Testis (tissue), 5 donors: ENCODE measurements at places on chromosomes 6 and 20. TPM values are rescaled to one million over a fixed set of nuclear protein-coding genes. Genes with fewer than 3 reads are reported as not detected.
A peak's percentile ranks its signal among the peaks of the same experiment; 100 is the strongest.

GRCh38 chr20:20894280-20894679 is 181.8 kb upstream of the RALGAPA2 start:
- no peak overlapping the region for H3K27ac ChIP-seq
- H3K4me1 ChIP-seq: no peaks in the 10 kb centered on the region
- no peaks in the 10 kb centered on the region for H3K27me3 ChIP-seq

DNA sequence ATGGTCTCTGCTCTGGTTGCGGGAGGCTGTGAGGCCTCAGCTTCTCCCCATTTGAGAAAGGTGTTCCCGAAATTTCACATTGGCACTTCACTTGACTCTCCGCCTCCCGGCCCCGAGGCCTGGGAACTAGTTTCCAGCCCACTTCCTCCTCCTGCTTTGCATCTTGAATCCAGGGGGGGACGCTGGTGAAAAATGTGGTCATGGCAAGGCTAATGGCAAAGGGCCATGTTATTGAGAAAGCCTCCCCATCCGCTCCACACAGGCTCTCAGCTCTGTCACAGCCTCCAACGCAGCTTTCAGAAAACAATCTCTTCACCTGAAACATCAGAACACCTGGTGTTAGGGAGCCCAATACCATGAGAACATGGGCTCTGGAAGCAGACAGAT is 5.6 kb downstream of the PLAGL2 start:
- DNase-seq: no peak
- no peaks in the 10 kb centered on the region for H3K27me3 ChIP-seq
- H3K4me3 ChIP-seq: no peak overlapping the region
- no peaks in the 10 kb centered on the region for H3K36me3 ChIP-seq

DNA sequence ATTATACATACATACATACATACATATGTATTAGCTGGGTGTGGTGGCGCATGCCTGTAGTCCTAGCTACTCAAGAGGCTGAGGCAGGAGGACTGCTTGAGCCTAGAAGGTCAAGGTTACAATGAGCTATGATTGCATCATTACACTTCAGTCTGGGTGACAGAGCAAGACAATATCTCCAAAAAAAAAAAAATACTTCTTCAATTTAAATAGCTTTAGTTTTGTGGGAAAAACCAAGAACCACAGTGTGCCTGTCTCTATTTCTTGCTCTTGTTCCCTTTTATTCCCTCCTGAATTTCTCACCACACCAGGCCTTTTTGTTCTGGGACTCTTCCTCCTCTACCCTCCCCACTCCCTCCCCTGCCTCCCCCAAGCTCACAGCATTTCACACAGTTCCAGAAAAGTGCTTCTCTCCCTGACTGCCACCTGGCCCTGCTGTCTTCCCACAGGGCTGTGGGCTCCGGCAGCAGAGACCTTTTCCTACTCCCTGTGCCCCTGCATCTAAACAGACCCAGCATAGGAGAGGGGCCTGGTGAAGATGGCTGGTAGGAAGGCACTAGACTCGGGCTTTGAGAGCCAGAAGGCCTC is 1.3 kb downstream of the C20orf203 start:
- H3K36me3 ChIP-seq: no peaks in the 10 kb centered on the region
- no peak overlapping the region for H3K4me3 ChIP-seq
- peaks cover 17% of the 10 kb centered on the region for H3K4me1 ChIP-seq
- H3K27me3 ChIP-seq: no peaks in the 10 kb centered on the region

- no peak overlapping the region for H3K4me3 ChIP-seq
- H3K27ac ChIP-seq: no peak overlapping the region
- H3K27me3 ChIP-seq: no peaks in the 10 kb centered on the region
- H3K4me1 ChIP-seq: no peaks in the 10 kb centered on the region
- no peak for DNase-seq
Measured at GRCh38 chr6:88157106-88157505, 9.0 kb downstream of the CNR1 start.

GRCh38 chr6:89527634-89528033 is 94.7 kb downstream of the ANKRD6 start:
- H3K4me1 ChIP-seq: no peaks in the 10 kb centered on the region
- no peak overlapping the region for H3K4me3 ChIP-seq
- H3K27me3 ChIP-seq: no peaks in the 10 kb centered on the region
- DNase-seq: no peak
- H3K36me3 ChIP-seq: no peaks in the 10 kb centered on the region

GRCh38 chr20:47400685-47401084 is 44.2 kb upstream of the ZMYND8 start:
- no peak overlapping the region for H3K27ac ChIP-seq
- H3K27me3 ChIP-seq: no peaks in the 10 kb centered on the region
- H3K4me3 ChIP-seq: peak overlapping the region; percentile 27
- H3K4me1 ChIP-seq: peaks cover 3% of the 10 kb centered on the region

GRCh38 chr6:168283686-168284025 is 35.9 kb downstream of the DACT2 start:
- no peaks in the 10 kb centered on the region for H3K36me3 ChIP-seq
- H3K4me3 ChIP-seq: no peak overlapping the region
- no peaks in the 10 kb centered on the region for H3K4me1 ChIP-seq
- DNase-seq: no peak
- no peak overlapping the region for H3K27ac ChIP-seq

GRCh38 chr20:32960849-32961731 is 43.1 kb downstream of the SUN5 start:
- H3K36me3 ChIP-seq: no peaks in the 10 kb centered on the region
- no peaks in the 10 kb centered on the region for H3K4me1 ChIP-seq
- H3K27ac ChIP-seq: no peak overlapping the region
- no peak for DNase-seq
- no peak overlapping the region for H3K4me3 ChIP-seq

- H3K4me1 ChIP-seq: no peaks in the 10 kb centered on the region
- no peaks in the 10 kb centered on the region for H3K27me3 ChIP-seq
- no peak overlapping the region for H3K27ac ChIP-seq
- H3K36me3 ChIP-seq: no peaks in the 10 kb centered on the region
Measured at GRCh38 chr6:68343901-68344300, 291.2 kb upstream of the ADGRB3 start.

DNA sequence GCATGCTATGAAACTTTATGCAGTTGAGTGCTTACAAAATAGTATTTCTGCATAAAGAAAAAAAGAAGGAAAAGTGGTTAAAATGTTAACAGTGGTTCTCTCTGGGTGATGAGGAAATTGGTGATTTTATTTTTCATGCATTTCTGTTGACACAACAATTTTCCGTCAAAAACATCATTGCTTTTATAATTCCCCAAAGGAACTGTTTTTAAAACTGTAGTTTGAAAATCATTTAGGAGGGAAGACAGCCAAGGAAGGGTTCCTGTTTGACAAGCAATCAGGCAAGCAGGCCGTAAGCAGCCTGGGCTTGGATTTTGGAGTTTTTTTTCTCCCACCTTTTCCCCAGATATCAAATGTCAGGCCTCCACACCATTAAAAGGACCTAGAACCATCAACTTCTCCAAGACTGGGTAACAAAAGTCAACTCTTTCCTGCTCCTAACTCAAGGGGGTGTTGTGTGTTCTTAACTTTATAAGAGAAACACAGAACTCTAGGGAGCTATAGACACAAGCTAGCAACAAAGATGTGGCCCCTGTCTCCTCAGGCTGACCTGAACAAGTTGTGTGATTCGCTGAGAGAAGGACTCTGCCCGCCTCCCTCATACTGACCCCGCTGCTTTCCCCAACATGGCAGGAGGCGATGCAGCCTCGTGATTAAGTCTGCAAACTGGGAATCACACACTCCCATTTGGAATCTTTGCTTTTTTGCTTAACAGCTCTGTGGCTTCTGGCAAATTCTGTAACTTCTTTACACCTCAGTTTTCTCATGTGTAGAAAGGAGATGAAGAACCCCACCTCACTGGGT is 146.6 kb downstream of the BCAS1 start:
- H3K36me3 ChIP-seq: no peaks in the 10 kb centered on the region
- H3K4me3 ChIP-seq: no peak overlapping the region
- H3K4me1 ChIP-seq: no peaks in the 10 kb centered on the region
- H3K27me3 ChIP-seq: no peaks in the 10 kb centered on the region
- peak overlapping the region; percentile 43 for H3K27ac ChIP-seq

GRCh38 chr6:106620931-106621672 is 8.2 kb downstream of the RTN4IP1 start:
- H3K4me3 ChIP-seq: no peak overlapping the region
- no peaks in the 10 kb centered on the region for H3K36me3 ChIP-seq
- H3K27me3 ChIP-seq: no peaks in the 10 kb centered on the region
- H3K4me1 ChIP-seq: no peaks in the 10 kb centered on the region
- no peak overlapping the region for H3K27ac ChIP-seq

DNA sequence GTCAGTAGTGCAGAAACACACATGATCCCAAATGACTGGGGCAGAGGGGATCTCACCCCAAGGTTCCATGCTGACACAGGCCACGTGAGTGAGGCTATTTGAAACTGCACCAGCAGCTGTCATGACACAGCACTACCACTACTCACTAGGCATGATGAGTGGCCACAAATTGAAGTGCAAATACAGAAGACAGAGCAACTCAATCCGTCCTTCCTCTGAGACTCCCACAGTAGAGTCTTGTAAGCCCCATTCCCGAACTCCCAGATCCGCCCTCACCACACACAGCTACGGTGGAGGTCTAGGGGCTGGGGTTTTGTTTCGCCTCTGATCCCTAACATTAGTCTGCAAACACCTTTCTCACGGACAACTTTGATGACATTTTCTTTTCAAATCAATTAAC is 113.3 kb upstream of the NUP153 start:
- H3K36me3 ChIP-seq: no peaks in the 10 kb centered on the region
- no peak overlapping the region for H3K4me3 ChIP-seq
- H3K27me3 ChIP-seq: no peaks in the 10 kb centered on the region
- no peak overlapping the region for H3K27ac ChIP-seq

DNA sequence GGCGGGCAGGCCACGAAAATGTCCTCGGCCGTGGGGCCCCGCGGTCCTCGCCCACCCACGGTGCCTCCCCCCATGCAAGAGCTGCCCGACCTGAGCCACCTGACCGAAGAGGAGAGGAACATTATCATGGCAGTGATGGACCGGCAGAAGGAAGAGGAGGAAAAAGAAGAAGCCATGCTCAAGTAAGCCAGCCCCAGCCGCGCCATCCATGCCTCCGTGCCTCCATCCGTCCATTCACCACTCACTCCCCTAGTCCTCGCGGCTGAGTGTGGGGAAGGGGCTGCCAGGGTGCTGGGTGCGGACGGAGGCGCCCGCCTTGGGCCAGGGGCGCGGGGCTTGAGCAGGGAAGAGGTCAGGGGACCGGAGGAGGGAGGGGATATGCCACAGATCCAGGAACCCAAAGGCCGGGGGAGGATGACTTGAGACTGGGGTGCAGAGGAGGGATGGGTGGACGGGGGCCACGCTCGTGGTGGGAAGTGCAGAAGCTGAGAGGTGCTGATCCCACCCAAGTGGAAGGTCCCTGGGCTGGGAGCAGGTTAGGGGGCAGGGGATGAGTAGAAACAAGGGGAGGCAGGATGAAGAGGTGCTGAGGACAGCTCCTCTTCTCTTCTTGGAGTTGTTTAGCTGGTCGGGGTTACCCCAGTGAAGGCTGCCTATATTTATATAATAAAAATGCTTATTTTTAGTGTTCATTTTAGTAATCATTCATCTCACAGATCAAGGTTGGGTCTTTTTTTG is 825 bp downstream of the RIMS1 start:
- no peaks in the 10 kb centered on the region for H3K36me3 ChIP-seq
- no peaks in the 10 kb centered on the region for H3K27me3 ChIP-seq
- H3K27ac ChIP-seq: no peak overlapping the region
- H3K4me3 ChIP-seq: peak overlapping the region; percentile 56
- H3K4me1 ChIP-seq: no peaks in the 10 kb centered on the region

- no peaks in the 10 kb centered on the region for H3K36me3 ChIP-seq
- peaks cover 11% of the 10 kb centered on the region for H3K4me1 ChIP-seq
- no peaks in the 10 kb centered on the region for H3K27me3 ChIP-seq
- H3K27ac ChIP-seq: no peak overlapping the region
- H3K4me3 ChIP-seq: no peak overlapping the region
Measured at GRCh38 chr6:34593701-34594100, 37.6 kb upstream of the SPDEF start.

DNA sequence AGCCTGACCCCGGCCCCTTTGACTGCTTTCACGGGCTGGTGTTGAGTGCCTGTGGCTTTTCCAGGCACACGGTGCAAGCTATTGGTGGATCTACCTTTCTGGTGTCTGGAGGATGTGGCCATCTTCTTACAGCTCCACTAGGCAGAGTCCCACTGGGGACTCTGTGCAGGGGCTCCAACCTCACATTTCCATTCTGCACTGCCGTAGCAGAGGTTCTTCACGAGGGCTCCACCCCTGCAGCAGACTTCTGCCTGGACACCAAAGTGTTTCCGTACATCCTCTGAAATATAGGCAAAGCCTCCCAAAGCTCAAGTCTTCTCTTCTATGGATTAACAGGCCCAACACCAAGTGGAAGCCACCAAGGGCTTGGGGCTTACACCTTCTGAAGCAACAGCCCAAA is 691.5 kb upstream of the POU3F2 start:
- H3K27ac ChIP-seq: no peak overlapping the region
- H3K36me3 ChIP-seq: no peaks in the 10 kb centered on the region
- no peak overlapping the region for H3K4me3 ChIP-seq
- no peaks in the 10 kb centered on the region for H3K4me1 ChIP-seq
- no peaks in the 10 kb centered on the region for H3K27me3 ChIP-seq
- DNase-seq: no peak

DNA sequence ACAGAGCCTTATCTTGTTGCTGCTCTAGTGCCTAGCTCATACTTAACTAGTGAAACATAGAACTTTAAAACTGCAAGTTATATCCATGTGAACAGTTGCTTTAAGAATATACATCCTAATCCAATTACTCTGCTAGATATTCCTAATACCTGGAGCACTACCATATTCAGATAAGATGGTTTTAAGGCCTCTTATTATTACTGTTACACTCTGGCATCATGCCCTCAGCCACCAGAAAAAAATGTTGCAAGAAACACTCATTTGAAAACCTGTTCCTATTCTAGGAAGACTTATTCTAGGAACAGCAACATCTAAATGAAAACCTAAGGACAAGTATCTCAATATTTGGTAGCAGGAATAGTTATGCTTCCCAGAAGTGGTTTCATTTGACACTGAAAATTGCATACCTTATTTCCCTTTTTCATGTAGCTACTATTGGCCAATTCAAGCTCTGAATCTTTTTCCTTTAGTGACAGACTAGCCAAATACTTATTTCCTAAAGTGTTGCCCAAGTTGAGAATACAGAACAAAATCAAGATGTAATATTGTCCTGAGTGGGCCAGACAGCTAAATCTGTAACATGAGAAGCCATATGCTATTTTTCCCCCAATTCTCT is 4.8 kb upstream of the MTFR2 start:
- no peak overlapping the region for H3K4me3 ChIP-seq
- no peaks in the 10 kb centered on the region for H3K36me3 ChIP-seq
- DNase-seq: no peak
- H3K27ac ChIP-seq: no peak overlapping the region
- H3K27me3 ChIP-seq: no peaks in the 10 kb centered on the region

GRCh38 chr6:37897818-37898515 is 78.4 kb downstream of the ZFAND3 start:
- no peaks in the 10 kb centered on the region for H3K4me1 ChIP-seq
- no peaks in the 10 kb centered on the region for H3K36me3 ChIP-seq
- no peak for DNase-seq

Gene TUBB2B
- polyA plus RNA-seq: 3.6 TPM

Gene PTCRA
- polyA plus RNA-seq: not detected

Gene RIN2
- polyA plus RNA-seq: 9.1 TPM

Gene PAX1
- polyA plus RNA-seq: 0.07 TPM

Gene EFCAB8
- polyA plus RNA-seq: 6.3 TPM

Gene TMEM170B
- polyA plus RNA-seq: 5.6 TPM

Gene NNAT
- polyA plus RNA-seq: 6.1 TPM

Gene OR2J3
- polyA plus RNA-seq: 0.25 TPM

Gene SDCBP2
- polyA plus RNA-seq: 10.9 TPM

Gene CTSZ
- polyA plus RNA-seq: 120 TPM

Gene NOTCH4
- 12.4 TPM for polyA plus RNA-seq

Gene SMPD2
- polyA plus RNA-seq: 94.3 TPM

Gene RSPH3
- 41.9 TPM for polyA plus RNA-seq

Gene MATN4
- 1.1 TPM for polyA plus RNA-seq

Gene NELFE
- polyA plus RNA-seq: 292 TPM

Gene OPN5
- 17.3 TPM for polyA plus RNA-seq
